ENCODE measurements at places on chromosomes 11 and 22. TPM values are rescaled to one million over a fixed set of nuclear protein-coding genes. Genes with fewer than 3 reads are reported as not detected.

DNA sequence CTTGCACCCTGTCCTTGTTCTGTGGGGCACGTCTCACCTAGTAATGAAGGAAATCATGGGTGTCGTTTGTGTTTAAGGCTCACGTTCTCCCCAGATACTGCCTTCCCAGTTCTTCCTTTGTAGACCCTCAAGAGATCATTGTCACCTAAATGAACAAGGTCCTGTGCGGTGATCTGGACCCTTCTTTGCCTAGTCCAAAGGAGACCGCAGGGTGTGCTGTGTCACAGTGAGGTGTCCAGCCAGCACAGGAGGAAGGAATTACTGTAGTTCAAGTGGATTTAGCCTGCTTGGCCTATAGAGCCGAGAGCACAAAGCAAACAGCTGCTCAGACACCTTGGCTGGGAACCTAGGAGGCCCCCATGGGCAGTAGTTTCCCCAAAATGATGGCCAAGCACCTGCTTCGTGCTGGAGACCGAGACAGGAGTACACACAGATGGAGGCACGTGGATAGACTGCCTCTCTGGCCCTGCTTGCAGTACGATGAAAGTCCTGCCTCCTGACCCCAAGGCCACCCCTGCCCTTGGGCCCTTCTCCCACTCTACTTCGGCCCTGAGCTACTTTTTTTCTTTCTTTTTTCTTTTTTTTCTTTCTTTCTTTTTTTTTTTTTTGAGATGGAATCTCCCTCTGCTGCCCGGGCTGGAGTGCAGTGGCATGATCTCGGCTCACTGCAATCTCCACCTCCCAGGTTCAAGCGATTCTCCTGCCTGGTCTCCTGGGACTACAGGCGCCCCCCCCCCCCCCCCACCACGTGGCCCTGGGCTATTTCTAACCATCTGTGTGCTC lies 19.4 kb upstream of the PPFIA1 start:
- DNase-seq = no peak

- DNase-seq = no peak
Observed at GRCh38 chr11:103744496-103745153, 291.8 kb upstream of the DDI1 start.

Gene MMP27
- total RNA-seq = not detected

DNA sequence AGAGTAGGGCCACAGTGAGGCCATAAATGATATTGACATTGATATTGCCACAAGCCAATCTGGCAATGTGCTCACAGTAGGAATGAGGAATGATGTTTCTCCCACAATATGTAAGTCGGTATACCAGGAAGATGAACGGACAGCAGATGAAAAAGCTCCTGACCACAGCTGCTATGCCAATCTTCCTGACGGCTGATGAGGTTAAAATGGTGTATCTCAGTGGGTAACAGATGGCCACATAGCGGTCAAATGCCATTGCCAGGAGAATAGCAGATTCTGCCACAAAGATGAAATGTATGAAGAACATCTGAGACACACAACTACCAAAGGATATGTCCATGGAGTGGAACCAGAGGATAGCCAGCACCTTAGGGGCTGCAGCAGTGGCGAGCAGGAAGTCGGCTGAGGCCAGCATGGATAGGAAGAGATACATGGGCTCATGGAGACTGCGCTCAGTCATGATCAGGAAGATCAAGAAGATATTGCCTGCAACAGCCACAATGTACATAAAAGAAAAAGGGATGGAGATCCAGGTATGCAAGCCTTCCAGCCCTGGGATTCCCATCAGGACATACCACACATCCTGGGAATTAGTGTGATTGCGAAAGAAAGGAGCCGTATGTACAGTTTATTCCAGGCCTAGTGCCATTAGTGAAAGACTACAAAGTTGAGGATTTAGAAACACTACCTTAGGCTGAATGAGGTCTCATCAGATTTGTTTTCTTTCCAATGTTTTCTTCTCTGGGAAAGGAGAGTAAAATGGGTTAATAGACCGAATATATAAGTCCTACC lies 22.2 kb downstream of the OR51V1 start:
- no peak for DNase-seq

Gene HBE1
- total RNA-seq = not detected

GRCh38 chr22:49767355-49768062 lies 60.2 kb downstream of the BRD1 start:
- no peak for DNase-seq

Gene ADAMTS15
- total RNA-seq = 18.4 TPM

GRCh38 chr11:96167787-96168186 lies 175.2 kb downstream of the MAML2 start:
- no peak for DNase-seq

- DNase-seq = no peak
Observed at GRCh38 chr11:64234647-64235379, 429 bp downstream of the VEGFB start.

Gene CD6
- total RNA-seq = not detected

DNA sequence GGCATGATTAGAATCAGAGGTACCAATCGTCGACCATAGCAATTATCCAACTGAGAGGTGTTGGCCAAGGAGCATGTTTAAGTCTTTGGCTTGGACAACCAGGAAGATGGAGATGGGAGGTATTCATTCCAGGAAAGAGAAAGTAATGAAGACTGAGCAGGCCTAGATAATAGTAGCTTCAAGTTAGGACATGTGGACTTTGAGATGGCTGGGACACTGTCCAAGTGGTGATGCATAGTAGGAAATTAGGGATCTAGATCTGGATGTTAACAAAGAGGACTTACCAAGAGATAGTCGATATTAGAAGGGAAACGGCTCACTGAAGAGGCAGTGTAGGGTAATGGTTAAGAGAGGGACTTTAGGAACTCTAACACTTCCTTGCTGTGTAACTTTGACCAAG lies 266.7 kb downstream of the FAM76B start:
- DNase-seq = no peak

Gene BBOX1
- 0.22 TPM for total RNA-seq

- DNase-seq = no peak
Observed at GRCh38 chr11:24225501-24225900, 271.4 kb upstream of the LUZP2 start.

DNA sequence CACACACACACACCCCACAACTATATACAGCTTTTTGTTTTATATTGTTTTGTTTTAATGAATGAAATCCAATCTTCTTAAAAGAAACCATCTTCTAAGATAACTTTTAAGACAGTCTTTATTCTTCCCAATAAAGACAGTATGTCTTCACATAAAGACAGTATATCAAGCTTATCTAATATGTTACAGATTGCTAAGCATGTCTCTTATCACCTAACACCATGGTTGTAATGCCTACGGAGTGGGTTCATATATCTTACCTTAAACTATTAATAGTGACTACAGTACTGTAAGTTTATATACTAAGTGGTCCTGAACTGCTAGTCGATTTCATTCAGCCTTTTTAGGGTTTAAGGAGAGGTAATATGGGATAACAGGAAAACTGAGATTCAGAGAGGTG lies 8.5 kb downstream of the RNF141 start:
- no peak for DNase-seq
